ENCODE measurements at places on chromosomes 1 and 21.

GRCh38 chr1:43711524-43712386 lies 4.4 kb downstream of the ST3GAL3 start:
- no peak for DNase-seq

DNA sequence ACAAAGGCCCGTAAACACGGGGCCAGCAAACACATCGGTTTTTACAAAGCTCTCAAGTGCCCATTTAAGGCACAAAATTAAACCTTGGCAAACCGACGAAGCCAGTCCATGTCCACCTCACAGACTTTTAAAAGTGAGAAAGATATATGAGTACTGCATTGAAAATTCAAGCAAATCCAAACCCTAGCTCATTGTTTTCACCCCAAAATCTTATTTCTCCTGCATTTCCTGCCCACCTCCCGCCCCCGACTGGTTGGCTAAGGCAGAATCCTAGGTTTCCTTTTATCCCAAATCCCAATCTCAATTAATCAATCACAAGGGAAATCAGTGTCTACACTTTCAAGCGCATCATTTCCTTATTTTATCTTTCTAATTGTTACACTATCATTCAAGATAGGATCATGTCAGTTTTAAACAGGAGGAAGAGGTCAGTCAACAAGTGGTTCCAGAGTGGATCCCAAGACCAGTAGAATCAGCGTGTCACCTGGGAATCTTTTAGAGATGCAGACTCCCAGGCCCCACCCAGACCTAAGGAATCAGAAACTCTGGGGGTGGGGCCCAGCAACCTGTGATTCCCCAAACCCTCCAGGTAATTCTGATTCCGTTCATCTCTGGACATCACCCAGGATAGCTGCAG lies 1.7 kb upstream of the GNG4 start:
- DNase-seq = no peak

GRCh38 chr1:17564458-17565393 lies 25.2 kb downstream of the ARHGEF10L start:
- no peak for DNase-seq

DNA sequence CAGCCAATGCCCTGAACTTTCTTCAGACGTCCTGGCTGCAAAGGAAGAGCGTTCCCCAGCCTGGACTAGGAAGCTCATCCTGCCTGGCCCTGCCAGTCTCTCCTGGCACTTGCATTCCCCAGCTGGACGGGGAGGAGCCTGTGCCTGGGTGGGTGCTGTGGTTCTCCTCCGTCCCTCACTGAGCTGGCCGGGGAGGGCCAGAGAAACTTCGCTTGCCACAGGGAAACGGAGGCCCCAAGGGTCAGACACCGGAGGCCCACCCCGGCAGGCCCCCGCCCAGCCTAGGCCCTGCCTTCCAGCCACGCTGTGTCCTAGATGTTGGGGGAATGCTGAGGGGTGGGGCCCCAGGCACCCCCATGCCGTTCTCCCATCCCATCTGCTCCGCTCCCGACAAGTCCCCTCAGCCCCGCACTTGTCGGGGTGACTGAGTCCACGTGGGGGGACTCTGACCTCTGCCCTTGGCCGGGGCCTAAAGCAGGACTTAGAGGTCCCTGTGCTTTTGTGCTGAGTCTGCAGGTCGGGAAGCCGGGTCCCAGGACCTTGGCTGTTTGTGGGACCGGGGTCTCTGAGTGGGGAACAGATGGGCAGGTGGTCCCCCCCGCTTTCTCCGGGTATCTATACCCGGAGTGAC lies 4.8 kb downstream of the FTCD start:
- no peak for DNase-seq

- DNase-seq = no peak
Measured at GRCh38 chr1:53069663-53070327, 7.8 kb downstream of the PODN start.

- no peak for DNase-seq
Measured at GRCh38 chr1:67735206-67735605, 50.2 kb downstream of the GADD45A start.

- DNase-seq = no peak
Measured at GRCh38 chr1:5493851-5494311, 498.3 kb downstream of the NPHP4 start.

DNA sequence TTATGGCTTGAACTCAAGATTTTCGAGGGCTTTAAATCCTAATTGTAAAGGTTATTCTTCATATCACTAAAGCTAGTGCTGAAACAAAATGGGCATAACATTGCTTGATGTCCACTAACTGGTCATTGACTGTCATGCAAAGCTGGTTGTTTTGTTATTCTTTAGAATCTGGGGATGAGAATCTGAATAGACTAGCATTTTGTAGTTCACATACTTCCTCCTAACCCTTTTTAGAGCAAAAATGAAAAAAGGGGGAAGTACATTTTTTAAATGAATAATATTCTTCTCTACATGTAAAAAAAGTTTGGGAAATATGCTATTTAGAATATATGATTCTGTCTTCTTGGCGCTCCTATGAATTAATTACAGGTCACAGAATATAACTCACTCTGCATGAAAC lies 72.2 kb upstream of the HMCN1 start:
- no peak for DNase-seq

DNA sequence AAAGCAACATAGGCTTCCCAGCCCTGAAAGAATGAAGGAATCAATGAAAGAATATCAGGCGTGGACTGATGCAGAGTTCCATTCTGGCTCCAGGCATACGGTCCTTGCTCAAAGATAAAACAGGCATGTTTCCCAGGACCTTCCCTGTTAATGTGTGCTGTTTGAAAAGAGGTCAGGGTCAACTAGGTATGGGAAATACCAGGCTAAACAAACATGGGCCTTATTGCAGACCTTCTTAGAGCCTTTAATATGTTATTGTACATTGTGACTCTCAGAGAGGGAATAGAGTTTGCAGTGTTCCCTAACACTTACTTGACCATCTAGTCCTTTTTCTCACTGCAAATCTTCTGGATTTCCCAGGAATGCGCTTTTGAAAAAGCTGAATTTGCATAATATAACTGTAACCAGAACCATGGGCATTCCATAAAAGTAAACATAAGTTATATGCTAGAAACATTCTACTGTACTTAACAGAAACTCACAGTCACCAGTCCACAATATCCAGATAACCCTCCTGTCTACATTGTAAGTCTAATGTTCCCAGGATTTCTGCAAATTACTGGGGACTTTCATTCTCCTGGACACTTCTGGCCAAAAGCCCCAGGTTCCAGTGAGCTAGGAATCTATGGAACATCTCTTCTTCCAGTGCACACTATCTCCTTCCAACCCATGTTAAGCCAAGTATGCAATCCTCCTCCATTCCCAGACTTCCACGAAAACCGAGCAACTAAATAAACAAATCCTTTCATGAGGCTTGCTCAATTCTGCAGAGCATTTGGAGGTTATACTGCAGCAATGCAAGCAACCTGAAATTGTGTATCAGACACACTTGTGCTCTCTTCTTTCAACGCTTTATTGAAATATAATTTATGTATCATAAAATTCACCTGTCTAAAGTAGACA lies 486.6 kb downstream of the SETD4 start:
- DNase-seq = no peak

- DNase-seq = no peak
Measured at GRCh38 chr1:242870966-242871365, 346.5 kb upstream of the PLD5 start.

GRCh38 chr1:183030053-183030452 lies 6.8 kb downstream of the LAMC1 start:
- no peak for DNase-seq

- DNase-seq = no peak
Measured at GRCh38 chr1:36126797-36127500, 1.9 kb upstream of the COL8A2 start.

- peak; percentile 42 for DNase-seq
Measured at GRCh38 chr1:27071049-27071416, 58.4 kb upstream of the TENT5B start.

GRCh38 chr1:223775054-223775453 lies 62.7 kb downstream of the CAPN2 start:
- DNase-seq = no peak

DNA sequence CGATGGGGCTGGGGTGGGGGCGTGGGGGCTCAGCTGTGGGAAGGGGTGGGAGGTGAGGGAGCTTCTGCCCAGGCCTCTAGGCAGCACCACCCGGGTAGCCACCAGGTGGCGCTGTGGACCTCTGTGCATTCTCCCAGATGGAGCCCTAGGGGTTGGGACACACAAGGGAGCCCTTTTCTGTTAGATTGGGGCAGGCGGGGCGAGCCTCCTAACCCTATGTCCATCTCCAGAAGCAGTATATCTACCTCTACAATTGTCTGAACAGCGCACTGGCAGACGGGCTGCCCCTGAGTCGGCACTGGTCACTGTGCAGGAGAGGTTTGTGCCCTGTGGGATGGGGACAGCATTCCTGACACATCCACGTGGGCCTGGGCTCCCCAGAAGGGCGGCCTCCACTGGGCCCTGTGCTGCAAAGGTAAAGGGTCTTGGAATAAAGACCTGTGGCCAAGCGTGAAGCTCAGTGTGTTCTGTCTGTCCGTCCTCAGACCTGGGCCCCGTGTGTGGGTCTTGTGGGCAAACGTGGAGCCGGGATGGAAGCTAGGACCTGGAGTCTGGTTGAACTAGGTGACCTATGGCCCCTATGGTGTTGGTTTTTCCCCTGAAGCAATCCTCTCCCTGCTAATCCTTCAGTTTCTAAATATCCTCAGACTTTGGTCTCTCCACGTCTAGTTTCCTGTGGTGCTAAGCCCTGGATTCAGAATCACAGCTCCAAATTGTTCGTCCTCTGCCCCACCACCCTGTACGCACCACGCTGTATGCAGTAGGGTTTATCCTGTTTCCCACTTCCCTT lies 4.4 kb upstream of the LGR6 start:
- DNase-seq = peak; percentile 60

- DNase-seq = no peak
Measured at GRCh38 chr1:110098222-110099026, 13.8 kb upstream of the UBL4B start.

- DNase-seq = no peak
Measured at GRCh38 chr1:43688594-43689000, 18.7 kb upstream of the ST3GAL3 start.

DNA sequence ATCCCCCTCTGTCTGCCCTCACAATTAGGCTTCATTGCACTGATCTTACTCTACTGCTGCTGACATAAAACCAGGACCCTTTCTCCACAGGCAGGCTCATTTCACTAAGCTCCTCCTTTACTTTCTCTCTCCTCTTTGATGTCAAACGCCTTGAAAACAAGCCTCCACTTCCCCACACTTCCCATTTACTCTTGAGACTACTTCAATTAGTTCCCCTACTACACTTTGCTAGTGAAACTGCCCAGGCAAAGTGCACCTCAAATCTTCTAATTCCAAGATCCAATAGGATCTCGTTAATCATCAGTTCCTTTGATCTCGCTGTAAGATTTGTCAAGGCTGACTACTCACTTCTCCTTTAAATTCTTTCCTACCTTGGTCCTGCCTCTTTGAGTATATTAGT lies 5.9 kb upstream of the CDC20 start:
- DNase-seq = no peak

- DNase-seq = no peak
Measured at GRCh38 chr1:83000286-83000685, 998.6 kb downstream of the TTLL7 start.

DNA sequence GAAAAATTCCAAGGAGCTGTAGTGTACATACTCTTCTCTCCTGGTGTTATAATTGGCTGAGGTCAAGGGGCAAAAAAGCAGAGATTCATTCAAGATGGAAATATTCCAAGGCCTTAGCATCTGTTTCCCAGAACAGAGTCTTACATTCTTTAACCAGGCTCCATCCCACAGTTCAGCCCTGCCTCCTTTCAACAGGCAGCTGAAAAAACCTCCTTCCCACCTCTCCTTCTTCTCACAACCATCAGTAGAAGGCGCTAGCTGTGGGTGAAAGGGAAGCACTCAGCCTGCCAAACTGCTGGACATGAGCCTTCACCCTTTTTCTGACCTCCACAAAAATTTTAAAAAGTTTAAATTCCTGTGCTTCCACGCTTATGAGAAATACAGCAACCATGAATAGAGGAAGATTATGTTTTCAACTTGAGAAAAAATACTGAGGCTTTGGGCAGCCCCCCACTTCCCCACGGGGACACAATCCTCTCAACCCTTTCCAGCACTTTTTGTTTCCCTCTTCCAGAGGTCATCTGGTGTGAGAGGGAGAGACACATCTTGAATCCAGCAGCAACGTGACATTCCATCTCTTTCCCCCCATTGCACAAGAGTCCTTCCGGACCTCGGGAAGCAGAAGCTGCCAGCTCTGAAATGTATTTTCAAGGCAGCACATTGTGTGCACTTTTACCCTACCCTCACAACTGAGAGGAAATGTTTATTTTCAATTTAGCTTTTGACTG lies 43.2 kb upstream of the FMO2 start:
- DNase-seq = no peak

DNA sequence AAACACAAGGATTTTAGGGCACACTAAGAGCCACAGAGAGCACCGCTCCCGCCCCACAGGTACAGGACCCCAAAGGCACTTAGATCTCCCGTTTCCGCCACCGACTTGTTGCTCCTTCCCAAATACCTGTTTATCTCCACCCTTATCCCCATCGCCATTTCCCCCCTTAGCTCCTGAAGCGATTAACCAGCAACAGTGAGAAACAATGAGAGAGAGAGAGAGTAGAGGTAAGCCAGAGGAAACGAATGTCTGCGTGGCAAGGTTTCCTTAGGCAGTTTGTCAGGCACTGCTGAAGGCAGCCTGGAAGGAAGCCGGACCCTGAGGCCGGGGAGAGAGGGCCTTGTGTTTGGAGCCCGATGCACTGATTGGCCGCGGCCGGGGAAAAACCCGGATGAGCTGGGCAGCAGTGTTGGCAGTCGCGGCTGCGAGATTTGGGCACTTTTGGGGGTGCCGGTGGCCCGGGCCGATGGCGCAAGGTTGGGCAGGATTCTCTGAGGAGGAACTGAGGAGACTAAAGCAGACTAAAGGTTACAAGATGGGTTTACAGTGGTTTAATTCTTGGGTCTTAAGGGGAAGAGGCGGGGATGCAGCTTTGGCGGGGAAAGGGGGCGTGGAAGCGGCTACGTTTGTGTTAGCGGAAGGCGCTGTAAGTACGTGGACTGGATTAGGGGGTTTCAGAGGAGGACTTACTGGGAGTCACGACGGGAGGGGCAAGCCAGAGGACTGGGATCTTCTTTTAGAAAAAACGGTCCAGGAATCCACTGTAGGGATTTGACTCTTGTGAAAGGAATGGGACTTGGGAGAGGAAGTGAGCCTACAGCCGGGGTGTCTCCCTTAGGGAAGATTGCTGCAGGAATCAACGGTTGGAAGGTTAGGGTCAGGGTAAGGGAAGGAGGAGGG lies at the start of gene GORAB:
Gene GORAB, plus strand, starts transcription at position 409 of the 900 bp plus-strand sequence. Its CDS starts 58 bp downstream, at position 467.
- peak; percentile 85 for DNase-seq

- no peak for DNase-seq
Measured at GRCh38 chr1:113211467-113211866, 138.5 kb downstream of the LRIG2 start.

GRCh38 chr1:9848022-9848421 lies 24.3 kb upstream of the CLSTN1 start:
- DNase-seq = no peak

GRCh38 chr1:85223334-85223733 lies 22.5 kb upstream of the SYDE2 start:
- DNase-seq = no peak

DNA sequence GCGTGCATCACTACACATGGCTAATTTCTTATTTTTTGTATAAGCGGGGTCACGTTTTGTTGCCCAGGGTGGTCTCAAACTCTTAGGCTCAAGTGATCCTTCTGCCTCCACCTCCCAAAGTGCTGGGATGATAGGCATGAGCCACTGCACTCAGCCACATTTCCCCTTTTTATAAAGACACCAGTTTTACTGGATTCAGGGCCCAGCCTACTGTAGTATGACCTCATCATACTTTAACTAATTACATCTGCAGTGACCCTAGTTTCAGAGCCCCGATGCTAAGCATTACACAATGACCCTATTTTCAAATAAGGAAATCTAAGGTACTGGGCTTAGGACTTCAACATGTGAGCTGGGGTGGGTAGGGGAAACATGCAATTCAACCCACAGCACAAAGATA lies 31.8 kb upstream of the ENAH start:
- DNase-seq = no peak

GRCh38 chr1:194517567-194517966 lies 1331.2 kb upstream of the B3GALT2 start:
- no peak for DNase-seq

Measured in NCI-H1694 treated with DMSO at 0.1 percent for 48 hours (cell line).